ENCODE measurements at places on chromosomes 7 and 10.

GRCh38 chr7:1945558-1945957, 275.5 kb downstream of the ELFN1 start:
- DNase-seq = no peak

DNA sequence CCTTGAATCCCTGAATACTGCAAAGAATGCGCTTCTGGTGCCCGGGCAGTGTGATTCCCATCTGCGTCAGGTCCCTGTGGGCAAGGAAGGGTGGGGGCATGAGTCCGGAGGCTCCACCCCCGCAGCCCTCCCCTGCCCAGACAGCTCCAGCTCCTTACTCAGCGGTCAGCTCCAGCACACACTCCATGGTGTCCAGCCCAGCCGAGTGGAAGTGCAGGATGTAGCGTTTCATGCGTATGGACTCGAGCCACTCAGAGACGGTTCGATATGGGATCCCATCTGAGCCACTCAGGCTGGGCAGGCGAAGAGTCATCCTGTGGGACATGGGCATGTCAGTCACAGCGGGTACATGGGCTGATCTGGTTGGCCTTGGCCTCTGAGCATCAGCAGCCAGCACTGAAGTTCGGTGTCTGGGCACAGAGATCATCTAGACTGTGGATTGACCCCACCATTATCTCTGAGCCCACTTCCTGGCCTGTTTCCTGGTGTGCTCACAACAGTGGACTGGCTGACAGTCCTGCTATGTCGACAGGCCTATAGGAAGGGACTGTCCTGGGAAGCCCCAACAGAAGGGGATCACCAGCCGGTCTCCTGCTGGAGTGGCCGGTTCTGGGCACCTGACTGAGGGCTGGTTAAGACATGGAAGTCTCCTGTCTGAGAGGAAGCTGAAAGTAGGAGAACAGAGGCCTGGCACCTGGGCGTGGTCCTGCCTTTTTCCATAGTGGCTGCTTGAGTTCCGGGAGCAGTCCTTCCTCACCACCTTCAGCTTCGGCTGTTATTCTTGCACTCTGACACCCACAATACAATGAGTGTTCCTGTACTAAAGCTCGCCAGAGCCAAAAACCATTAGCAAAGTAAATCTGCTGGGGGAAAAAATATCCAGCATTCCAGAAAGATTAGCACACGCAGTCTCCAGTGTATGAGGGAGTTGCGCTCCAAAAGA, 10.6 kb downstream of the ZYX start:
- DNase-seq = no peak

DNA sequence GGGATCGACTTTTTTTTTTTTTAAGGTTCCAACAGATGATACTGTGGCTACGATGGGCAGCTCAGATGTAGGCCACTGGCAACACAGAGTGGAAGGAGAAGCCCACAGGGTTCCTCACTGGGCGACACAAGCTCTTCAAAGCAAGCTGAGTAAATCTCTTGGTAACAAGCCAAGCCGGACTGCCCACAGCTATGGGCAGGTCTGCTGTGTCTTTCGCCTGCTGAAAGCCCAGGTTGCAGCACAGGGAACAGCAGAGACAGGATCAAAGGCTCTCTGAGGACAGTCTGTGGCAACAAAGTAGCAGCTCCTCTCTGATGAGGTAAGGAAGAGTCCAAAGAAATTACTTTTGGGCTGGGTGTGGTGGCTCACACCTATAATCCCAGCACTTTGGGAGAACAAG, 83.6 kb downstream of the KCNMA1 start:
- no peak for DNase-seq

GRCh38 chr10:132446661-132447445, 49.9 kb downstream of the PWWP2B start:
- DNase-seq = peak; percentile 50

DNA sequence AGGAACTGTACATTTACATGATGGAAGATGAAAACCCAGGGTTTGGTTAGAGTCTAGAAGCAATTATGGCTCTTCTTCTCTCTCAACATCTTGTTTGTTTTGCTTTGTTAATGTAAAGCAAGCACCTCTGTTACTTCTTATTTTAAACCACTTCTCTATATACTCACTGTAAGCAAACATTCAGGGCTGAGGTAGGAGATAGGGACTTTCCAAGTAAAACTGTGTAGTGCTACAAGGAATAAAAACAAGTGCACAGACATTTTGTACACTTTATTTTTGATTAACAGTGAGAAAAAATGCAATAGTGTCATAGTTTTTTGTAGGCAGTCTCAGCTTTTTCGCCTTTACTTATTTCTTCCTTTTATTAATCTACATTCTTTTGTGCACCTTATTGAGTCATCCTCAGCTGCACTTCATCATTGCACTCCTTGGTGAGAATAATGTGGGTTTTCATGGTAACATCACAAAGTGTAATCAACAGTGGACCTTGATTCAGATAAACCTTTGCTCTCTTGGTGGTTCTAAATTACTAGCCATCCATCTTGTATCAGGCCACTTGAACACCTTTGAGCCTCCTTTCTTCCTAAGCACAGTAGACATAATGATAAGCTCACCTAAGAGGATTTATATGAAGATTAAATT, 52.9 kb downstream of the ELMO1 start:
- no peak for DNase-seq
